ENCODE measurements at places on chromosomes 16 and 17.
A peak's percentile ranks its signal among the peaks of the same experiment; 100 is the strongest.

- DNase-seq, result no peak
Measured at GRCh38 chr16:75195811-75196790, 10.9 kb downstream of the CTRB2 start.

GRCh38 chr16:29757950-29758466 lies 12.2 kb upstream of the C16orf54 start:
- DNase-seq, result peak; percentile 77

DNA sequence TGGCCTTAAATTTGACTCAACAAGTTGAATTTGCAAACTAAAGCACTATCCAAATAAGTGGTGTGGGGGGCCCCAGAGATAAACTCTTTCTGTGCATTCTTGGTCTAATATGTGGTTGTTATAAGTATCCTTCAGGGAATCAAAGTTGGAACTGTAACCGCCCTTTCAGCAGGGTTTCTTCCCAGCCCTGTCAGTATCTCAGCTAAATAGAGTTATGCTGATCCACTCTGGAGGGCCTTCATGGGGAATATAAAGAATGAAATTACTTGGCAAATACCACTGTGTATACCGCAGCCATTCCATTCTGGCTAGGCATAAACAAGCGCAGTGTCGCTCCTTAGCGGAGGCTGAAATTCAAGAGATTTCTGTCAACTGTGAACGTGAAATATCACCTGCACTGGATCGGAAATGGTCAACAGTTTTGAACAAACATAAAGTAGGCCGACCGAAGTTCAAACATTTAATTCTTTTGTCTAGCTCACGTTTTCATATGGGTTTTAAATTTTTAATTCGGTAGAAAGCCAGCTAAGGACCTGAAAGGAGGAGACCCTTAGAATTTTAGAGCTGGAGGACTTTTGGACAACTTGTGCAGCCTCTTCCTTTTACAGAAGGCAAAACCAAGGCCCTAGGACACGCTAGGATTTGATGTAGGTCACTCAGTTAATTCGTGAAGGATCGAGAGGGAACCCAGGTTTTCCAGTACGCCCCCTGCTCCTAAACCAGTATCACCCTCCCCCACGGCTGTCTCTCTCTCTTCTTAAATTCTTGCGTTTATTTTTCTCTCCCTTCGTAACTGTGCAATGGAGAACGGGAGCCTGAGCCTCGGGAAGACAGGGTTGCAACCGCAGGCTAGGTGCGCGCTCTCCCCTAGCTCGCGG lies 74.7 kb downstream of the CHD9 start:
- peak; percentile 81 for DNase-seq

- DNase-seq, result no peak
Measured at GRCh38 chr17:22570144-22570845, 878.0 kb downstream of the KCNJ18 start.

- DNase-seq, result no peak
Measured at GRCh38 chr17:20008242-20009051, 712 bp upstream of the SPECC1 start.

- no peak for DNase-seq
Measured at GRCh38 chr16:66064801-66065530, 301.5 kb upstream of the CDH5 start.

GRCh38 chr17:10075919-10076318 lies 122.5 kb downstream of the GAS7 start:
- no peak for DNase-seq

GRCh38 chr17:19311421-19312215 lies 50.9 kb downstream of the B9D1 start:
- DNase-seq, result peak; percentile 26

DNA sequence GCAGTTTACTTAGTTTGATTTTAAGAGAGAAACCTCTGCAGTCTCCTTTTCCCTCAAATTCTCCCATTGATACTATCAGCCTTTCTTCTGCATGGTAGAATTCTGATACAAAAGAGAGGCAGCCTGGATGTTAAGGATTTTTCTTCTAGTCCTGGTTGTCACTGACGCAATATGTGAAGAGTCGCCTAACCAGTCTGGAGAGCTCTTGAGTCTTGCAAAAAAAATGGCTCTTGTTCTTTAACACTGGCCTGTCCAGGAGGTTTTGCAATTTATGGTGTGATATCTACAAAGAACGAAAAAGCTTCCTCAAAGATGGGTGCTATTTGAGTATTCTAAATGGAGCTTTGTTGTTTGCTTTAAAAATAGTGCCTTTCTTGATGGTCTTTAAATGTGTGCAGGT lies 28.9 kb downstream of the COX10 start:
- DNase-seq, result no peak

- DNase-seq, result no peak
Measured at GRCh38 chr17:72684405-72685020, 408.0 kb downstream of the SLC39A11 start.

GRCh38 chr17:69060822-69061221 lies at the start of gene ABCA9:
Gene ABCA9, minus strand, starts transcription at chr17:69060927. Its CDS starts 9,801 bp downstream, at chr17:69051126.
- peak; percentile 21 for DNase-seq

DNA sequence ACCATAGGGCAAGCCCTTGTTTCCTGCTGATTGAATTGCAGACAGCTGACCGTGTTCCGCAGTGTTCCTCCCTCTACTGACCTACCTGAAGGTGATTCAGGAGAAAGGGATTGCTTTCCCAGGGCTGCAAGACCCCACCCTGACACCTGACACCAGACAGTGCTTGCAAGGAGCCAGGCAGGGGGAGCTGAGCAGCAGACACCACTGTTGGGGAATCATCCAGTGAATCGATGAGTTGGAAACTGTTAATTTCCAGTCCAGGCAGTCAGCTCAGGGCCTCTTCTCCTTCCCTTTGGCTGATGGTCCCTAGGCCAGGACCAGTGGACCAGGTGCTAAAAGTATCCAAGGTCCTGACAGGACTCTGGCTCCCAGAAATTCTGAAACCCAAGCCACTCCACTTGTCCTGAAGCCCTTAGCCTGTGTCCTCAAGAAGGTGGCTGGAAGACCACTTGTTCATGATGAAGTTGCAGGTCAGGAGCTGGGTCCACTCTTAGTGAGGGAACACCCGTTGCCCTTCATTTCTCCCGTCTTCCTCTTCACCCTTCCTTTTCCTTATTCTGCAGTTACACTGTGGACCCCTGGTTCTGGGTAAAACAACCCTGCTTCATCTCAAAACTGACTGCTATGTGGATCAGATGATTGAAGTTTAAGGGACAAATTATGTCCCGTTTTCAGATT lies 9.5 kb upstream of the UNK start:
- peak; percentile 44 for DNase-seq

GRCh38 chr17:3870871-3871306 lies 22.0 kb downstream of the CAMKK1 start:
- DNase-seq, result no peak

GRCh38 chr17:42577140-42577531 lies 393 bp downstream of the PSMC3IP start:
- DNase-seq, result no peak

GRCh38 chr17:55320594-55321426 lies 56.0 kb downstream of the HLF start:
- DNase-seq, result no peak

DNA sequence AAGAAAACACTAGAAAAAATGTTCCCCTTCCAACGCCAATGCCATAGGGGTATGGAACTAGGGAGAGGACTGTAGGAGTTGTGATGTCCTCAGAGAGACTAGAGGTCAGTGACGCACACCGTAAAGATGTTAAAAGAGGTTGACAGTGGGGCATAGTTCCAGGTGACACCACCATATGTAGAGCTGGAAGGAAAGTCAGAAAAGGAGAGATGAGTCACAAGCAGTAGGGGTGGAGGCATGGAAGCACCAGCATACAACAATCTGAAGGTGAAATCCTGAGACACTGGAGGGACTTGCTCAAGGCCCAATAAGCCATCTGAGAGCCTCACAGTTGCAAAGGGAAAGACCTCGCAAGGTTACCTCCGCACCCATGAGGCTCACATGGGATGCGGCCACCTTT lies 76.0 kb downstream of the ZNF18 start:
- no peak for DNase-seq

- peak; percentile 64 for DNase-seq
Measured at GRCh38 chr17:35448214-35448898, at the start of gene SLFN13. Gene SLFN13, minus strand, starts transcription at chr17:35448766. Its CDS starts 3,086 bp downstream, at chr17:35445680.

DNA sequence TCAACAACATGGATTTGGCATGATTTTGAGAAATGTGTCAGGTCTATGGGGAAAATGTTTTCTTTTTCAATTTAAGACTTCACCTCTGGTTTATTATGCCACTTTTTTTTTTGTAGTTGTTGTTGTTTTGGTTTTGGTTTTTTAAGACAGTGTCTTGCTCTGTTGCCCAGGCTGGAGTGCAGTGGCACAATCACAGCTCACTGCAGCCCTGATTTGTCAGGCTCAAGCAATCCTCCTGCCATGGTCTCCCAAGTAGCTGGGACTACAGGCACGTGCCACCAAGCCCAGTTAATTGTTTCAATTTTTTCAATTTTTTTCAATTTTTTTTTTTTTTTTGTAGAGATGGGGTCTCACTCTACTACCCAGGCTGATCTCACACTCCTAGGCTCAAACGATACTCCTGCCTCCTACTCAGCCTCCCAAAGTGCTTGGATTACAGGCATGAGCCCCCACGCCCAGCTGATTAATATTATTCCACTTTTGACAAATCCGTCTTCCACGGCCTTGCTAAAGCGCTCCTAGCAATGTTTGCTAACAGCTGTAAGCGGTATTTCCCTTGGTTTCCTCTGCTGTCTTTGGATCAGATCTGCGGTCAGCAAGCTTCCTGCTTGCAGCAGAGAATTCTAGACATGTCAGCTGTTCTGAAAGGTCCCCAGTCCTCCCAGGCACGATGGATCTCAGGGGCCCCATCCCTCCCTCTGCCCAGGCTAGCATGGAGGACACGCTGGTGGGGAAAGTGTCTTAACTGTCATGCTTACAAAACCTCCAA lies 7.0 kb upstream of the MILR1 start:
- peak; percentile 54 for DNase-seq

All from IMR-90 (cell line).